ENCODE measurements at places on chromosomes 2 and 18.

GRCh38 chr18:75723521-75724340 is 296.2 kb upstream of the SMIM21 start:
- no peak for DNase-seq

- DNase-seq = no peak
Measured at GRCh38 chr2:74551530-74551929, 2.2 kb downstream of the LOXL3 start.

GRCh38 chr18:61893309-61893970 is 633 bp upstream of the RNF152 start:
- DNase-seq = no peak

GRCh38 chr2:171959998-171960397 is 37.7 kb downstream of the HAT1 start:
- DNase-seq = no peak

DNA sequence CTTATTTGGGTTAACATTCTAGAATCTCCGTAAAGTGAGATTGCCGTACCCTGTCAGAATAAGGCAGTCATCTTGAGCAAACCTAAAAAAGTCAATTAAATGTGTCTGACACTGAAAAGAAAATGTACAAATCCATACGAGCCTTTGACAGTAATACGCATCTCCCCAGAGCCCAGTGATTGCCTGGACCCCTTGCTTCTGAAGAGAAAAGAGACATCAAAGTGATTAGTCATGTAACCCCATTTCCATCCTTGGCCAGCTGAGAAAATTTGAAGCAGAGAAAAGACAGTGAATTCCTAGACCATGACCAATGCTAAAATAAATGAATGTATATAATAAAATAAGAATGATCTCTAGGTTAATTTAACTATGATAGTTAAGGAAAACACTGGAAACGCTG is 1499.4 kb downstream of the SUCLG1 start:
- no peak for DNase-seq

DNA sequence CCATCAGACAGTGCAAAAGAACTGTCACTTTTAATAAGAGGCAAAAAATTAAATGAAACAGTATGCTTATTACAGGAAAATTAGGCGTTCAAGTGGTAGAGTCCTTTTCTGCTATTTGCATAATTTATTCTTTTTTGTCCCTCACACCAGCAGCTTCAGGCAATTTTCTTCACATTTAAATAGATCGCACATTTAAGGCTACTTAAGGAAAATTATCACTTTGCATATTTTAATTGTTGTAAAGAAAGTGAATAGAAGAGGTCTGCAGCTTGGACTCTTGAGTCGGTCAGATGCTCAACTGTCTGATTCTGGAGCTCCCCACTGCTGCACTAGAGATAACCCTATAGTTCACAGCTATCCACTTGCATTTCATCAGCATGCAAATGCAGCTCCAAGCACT is 141.3 kb downstream of the FIGN start:
- no peak for DNase-seq

- no peak for DNase-seq
Measured at GRCh38 chr18:2351126-2351850, 220.0 kb downstream of the METTL4 start.

- DNase-seq = no peak
Measured at GRCh38 chr2:201886504-201886903, 80.2 kb downstream of the CDK15 start.

DNA sequence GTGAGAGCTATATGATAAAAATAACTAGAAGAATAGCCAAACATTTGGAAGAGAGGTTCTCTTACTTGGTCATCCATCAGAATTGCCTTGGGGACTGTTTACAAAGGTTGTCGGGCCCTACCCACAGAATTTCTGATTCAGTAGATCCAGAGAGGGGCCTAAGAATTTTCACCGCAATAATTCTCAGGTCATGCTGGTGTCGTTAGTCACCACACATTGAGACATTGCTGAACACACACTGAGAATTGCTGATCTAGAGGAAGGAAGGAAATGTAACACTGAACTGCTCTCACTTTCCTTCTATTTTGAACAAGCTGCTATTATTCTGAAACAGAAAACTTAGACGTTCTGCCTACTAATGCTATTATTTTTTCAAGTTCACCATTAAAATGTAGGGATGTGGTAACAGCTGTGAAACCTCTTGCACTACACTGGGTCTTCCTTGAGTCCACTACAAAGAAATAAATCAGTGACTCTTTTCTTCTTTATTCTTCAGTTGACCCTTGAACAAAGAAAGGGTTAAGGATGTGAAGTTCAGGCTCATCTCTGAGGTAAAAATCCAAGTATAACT is 491.3 kb downstream of the DPP10 start:
- DNase-seq = no peak

DNA sequence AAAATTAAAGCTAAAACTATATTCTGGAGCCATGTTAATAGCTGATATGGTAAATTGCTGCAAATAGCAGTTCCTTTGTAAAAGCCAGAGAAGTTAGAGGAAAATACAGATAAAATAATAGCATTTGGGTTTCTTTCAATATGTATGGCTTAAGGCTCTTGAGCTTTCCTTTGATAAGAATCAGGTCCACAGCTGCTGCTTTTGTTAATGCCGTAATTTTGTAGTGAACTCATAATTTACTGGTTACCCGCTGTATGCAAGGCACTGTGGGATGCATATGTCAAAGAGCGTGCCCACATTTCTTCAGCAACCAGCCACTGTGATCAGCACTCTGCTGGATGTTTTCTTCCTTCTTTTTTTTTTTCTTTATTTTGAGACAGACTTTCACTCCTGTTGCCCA is 79.1 kb downstream of the MOGAT1 start:
- no peak for DNase-seq

DNA sequence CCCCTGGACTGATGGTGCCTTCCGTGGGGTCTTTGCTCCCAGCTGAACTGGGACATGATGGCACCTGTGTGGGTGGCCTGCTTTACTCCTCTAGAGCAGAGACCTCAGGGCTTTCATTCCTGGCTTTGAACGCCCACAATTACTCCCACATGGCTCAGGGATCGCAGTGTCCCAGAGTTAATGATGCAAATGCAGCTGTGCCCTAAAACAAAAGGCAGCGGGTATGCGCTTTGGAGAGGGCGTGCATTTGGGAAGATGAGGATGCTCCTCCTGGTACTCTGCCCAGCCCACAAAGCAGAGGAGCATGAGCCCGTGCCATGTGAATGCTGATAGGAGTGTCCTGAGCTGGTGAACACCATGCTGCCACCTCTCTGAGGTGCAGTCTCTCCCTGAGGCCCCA is 173.4 kb downstream of the FHOD3 start:
- no peak for DNase-seq

DNA sequence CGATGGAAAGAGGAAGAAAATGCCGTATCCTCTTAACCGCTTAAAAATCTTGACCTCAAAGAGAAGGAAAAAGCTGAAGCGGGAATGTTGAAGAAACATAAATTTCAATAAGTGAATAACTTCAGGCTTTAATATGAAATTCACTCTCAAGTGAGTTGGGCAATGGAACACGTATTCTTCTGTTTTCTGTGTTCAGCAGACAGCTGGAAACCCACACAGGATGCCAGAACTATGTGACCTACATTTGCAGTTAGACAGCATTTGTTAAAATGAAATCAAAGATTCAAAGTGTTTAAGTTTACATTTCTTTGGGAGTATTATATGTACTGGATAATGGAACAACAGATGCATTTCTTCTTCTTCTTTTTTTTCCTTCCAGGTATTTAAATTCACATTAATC is 80.5 kb upstream of the SPATS2L start:
- no peak for DNase-seq

DNA sequence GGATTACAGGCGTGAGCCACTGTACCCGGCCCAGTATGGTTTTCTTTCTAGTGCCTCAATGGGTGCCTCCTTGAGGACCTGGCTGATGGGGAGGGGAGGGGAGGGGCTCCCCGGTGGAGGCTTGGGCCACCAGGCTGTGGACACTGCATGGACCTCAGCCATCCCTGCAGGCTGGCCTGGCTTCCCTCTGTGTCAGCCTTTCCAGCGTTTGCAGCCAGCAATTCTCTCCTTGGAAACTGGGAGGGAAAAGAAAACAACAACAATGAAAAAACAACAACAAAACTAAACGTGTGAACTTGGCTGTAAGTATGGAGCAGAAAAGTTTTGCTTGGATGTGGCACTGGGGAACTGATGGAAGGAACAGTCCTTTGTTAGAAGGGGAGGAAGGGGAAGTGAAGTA is 159.3 kb downstream of the GLI2 start:
- DNase-seq = no peak

GRCh38 chr2:134482766-134483340 is 229.0 kb downstream of the MGAT5 start:
- no peak for DNase-seq

DNA sequence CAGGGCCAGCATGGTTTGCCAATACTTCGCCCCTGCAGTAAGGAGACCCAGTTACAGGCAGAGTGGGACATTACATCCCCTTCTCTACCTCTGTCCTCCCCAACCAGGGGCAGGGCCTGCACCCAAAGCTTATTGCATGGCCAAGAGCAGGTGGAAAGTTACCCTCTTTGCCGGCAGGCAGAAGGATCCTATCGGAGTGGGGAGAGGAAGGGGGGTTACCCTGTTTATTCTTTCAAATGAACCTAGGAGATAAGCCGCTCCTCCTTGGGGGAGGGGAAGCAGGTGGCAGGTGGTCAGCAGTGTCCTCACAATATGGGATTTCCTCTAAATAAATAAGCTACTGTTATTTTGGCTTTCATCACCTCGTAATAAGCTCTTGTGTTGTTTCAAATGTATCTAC is 53.9 kb downstream of the SPATS2L start:
- DNase-seq = no peak

DNA sequence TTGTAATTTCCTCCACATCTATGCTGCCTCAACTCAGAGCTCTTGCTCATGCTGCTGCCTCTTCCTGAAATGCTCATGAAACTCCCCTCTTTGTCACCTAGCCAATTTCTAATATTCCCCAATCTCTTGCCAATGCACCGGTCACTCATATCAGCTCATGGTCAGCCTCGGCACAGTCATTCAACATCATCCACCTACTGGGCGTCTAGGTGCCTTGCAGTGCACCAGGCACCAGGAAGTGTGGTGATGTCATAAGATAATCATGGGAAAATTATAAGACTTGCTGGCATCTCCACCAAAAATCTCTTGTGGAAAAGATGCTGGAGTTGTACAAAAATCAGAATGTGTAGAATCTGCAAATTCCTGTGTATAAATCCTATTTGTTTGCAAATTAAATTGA is 52.6 kb upstream of the RAB27B start:
- no peak for DNase-seq

GRCh38 chr2:73130790-73131189 is 18.0 kb upstream of the RAB11FIP5 start:
- DNase-seq = no peak

GRCh38 chr2:166413255-166413654 is 37.5 kb upstream of the SCN9A start:
- DNase-seq = no peak

All from right renal cortex interstitium (tissue), 3 donors.